H9 (cell line): ENCODE measurements at places on chromosomes 7 and 10. TPM values are rescaled to one million over a fixed set of nuclear protein-coding genes. Genes with fewer than 3 reads are reported as not detected.

GRCh38 chr10:102726274-102726673 is 11.8 kb downstream of the SFXN2 start:
- H3K36me3 ChIP-seq, result peaks cover 29% of the 10 kb centered on the region; the same call in 2 of the 3 replicates
- DNase-seq, result no peak
- no peak overlapping the region for H3K27ac ChIP-seq
- H3K27me3 ChIP-seq, result no peaks in the 10 kb centered on the region
- no peak overlapping the region for H3K4me3 ChIP-seq

DNA sequence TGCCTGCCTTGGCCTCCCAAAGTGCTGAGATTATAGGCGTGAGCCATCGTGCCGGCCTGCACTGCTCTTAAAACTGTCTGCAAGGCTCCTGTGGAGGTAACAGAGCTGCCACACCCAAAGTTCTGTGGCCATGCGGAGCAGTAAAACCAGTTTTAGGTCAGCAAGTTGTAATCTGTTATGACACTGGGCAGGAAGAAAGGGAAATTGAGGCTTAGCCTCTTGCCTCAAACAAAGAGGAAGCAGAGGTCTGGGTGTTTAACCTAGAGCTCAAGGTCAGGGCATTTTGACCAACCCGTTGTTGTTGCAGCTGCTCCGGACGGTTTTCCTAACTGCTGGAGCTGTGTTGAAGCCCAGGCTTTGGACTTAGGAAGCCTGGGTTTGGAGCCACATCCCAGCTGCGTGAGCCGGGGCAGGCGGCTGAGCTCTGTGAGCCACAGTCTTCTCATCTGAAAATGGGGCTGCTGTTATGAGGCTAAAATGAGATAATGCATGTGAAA is 7.4 kb upstream of the RRP12 start:
- H3K36me3 ChIP-seq, result no peaks in the 10 kb centered on the region
- H3K27me3 ChIP-seq, result no peaks in the 10 kb centered on the region
- H3K4me3 ChIP-seq, result no peak overlapping the region
- no peak overlapping the region for H3K27ac ChIP-seq
- no peak for DNase-seq
- H3K4me1 ChIP-seq, result no peaks in the 10 kb centered on the region

GRCh38 chr10:92470026-92470425 is 103.9 kb downstream of the IDE start:
- DNase-seq, result no peak
- H3K27me3 ChIP-seq, result no peaks in the 10 kb centered on the region
- H3K4me3 ChIP-seq, result no peak overlapping the region

PRSS37 gene
- not detected in 2 replicates for total RNA-seq

- no peaks in the 10 kb centered on the region for H3K4me1 ChIP-seq
- H3K4me3 ChIP-seq, result no peak overlapping the region
- no peaks in the 10 kb centered on the region for H3K36me3 ChIP-seq
- H3K27me3 ChIP-seq, result no peaks in the 10 kb centered on the region
- H3K27ac ChIP-seq, result no peak overlapping the region
These were observed 46.3 kb upstream of the CTBP2 start for GRCh38 chr10:125206623-125207022.
